Activated gamma-delta T cell treated with anti-CD3 and anti-CD28 coated beads, Interleukin-2, amount 50 U/mL, for 16 hours (primary cell): ENCODE measurements at places on chromosomes 3 and 15.
A peak's percentile ranks its signal among the peaks of the same experiment; 100 is the strongest.

DNA sequence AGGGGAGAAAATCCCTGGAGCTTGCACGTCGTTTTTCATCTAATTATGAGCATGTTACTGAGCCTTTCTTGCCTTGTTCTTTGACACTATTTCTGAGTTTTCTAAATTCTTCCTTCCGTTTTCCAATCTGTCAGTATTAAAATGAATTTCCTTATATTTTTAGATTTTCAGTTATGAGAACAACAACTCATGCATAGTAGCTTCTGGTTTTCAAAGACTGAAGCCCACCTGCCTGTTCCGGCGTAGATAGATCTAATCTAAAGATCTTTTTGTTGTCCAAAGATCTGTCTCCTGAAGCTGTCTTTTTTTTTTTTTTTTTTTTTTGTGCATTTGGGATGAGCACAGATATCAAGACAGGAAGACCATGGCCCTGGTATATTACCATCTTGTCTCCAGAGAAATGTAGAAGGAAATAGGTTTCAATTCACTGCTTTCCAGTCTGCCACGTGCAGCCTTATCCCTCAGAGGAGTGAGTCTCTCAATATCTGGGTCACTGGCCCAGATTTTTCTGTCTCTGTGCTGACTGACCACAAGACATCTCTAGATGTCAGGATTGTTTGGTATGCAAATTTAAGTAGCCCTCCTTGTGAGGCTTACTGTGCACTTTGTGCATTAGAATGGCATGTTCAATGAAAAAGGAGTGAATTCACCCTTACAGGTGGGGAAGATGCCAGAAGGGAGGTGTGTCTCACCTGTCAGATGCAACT, 222.3 kb upstream of the TMC3 start:
- no peak for DNase-seq

GRCh38 chr15:71079208-71080044, 35.8 kb upstream of the THSD4 start:
- DNase-seq = no peak

- no peak for DNase-seq
Measured at GRCh38 chr3:165751637-165752036, 85.6 kb downstream of the BCHE start.

DNA sequence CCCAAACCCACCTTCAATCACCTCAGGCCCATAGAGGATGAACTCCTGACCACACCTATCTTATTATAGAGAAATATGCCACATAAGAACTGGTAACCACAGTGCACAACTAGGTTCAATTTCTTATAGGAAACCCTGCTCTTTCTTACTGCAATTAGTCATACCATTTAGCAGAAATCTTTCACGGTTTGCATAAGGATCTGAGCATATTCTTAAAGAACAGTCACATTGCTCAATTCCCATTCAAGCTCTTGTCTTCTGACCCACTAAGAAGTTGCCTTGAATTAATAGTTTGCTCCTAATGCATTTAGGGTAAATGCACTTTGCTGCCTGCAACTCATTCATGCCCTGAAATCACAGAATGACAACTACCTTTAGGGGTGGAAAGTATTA, 9.2 kb downstream of the ERC2 start:
- DNase-seq = no peak

DNA sequence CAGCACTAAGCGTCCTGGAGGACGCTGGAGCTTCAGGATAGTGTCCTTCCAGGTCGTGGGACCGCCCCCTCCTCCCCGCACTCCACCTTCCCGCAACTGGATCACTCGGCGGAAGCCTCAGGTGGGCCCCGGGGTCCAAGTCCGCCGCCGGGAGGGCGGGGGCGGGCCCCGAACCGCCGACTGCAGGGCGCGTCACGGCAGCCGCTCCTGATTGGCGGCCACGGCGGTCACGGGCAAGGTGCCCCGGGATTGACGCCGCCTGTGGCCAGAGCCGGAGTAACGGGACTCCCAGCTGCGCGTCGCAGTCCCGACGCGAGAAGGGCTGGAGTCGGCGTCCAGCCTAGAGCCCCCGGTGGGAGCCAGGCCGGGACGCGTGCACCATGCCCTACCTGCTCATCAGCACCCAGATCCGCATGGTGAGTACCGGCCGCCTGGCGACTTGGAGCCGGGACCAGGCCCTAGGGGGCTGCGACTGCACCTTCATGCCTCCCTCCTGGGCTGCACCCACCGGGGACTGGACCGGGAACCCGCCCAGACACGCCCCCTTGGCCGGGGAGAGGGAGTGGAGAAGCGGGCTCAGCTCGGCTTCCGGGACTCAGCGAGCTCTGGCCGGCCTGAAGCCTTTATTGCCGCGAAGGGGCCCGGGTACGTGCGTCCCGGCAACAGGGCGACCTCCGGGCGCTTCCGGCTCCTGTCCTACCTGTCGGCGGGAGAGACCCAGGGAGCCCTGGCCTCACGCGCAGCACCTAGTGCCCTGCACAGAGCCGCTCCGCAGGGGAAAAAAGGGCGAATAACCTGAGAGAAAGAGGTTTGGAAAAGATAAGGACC, at the start of gene GCHFR:
Gene GCHFR, plus strand, starts transcription at position 268 of the 828 bp plus-strand sequence. Its CDS starts 113 bp downstream, at position 381.
- peak; percentile 34 for DNase-seq

DNA sequence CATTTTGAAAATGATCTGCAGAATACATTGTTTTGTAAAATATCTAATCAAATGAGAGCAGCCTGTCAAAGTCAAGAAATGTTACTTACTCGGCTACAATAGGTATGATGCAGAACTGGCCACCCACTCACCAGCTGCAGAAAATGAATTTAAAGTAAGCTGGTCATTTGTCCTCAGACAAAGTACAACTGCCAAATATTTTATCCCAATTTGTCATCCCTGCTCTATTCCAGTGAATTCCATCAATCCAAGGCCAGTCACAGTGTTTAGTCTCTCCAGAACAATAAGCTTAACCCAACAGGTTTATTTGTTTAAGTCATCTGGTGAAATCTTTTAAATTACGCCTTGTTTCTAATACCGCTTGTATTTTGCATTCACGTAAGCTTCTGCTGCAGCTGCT, 46.6 kb upstream of the TCF12 start:
- no peak for DNase-seq

GRCh38 chr3:65412588-65412987, 626.1 kb downstream of the MAGI1 start:
- DNase-seq = no peak

- no peak for DNase-seq
Measured at GRCh38 chr3:188124184-188124583, 29.8 kb upstream of the LPP start.

GRCh38 chr15:41661078-41661517, 893 bp downstream of the MGA start:
- no peak for DNase-seq

GRCh38 chr3:7874116-7874515, 627.5 kb upstream of the LMCD1 start:
- no peak for DNase-seq

DNA sequence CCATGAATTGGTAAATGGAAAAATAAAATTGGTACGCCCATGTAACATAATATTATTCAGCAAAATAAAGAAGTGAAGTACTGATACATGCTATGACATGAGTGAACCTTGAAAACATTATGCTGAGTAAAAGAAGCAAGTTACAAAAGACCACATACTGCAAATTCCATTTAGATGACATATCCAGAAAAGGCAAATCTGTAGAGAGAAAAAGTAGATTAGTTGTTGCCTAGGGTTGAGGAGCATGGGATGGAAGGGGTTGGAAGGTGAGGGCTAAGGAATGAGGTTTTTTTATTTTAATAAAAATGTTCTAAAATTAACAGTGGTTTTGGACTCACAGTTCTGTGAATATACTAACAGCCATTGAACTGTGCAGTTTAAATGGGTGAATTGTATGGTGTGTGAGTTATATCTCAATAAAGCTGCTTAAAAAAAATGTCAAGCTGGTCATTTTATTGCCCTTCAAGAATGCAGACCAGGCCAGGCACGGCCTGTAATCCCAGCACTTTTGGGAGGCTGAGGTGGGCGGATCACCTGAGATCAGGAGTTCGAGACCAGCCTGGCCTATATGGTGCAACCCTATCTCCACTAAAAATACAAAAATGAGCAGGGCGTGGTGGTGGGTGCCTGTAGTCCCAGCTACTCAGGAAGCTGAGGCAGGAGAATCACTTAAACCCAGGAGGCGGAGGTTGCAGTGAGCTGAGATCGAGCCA, 8.1 kb upstream of the DLG1 start:
- no peak for DNase-seq

GRCh38 chr3:149726716-149727407, 25.4 kb downstream of the COMMD2 start:
- no peak for DNase-seq

GRCh38 chr3:57434041-57434440, 110.1 kb downstream of the DNAH12 start:
- DNase-seq = no peak

DNA sequence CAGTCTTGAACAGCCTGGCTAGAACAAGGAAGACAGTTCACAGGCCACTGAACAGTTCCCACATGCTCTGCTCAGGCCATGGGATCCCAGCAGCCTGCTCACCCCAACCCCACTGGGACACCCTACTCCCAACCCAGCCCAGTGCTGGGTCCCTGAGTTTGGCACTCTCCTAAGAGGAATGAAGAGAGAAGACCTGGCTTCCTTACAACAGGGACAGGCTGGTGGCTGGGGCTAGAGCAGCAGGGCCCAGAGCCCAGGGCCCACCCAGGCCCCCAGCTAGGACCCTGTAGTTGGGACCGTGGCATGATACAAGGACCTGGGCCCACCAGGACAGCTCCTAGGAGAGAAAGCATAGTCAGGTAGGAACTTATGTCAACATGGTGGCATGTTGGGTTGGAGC, 43.4 kb downstream of the SEMA3G start:
- DNase-seq = no peak

DNA sequence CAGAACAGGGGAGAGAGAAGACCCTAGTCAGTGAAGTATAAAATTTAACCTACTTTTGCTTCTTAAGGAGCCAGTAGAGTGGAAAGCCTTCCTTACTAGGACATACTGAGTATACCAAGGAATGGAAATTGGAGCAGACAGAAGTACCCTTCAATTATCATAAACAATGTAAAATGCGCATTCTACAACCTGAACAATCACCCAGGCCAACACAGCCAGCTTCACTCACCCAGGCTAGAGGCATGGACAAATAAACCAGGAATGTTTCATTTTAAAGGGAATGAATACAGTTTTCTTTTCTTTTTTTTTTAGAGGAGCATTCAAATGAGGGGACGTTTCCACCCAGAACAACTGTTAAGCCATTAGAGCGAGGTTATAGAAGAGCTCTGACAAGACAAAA, 41.9 kb upstream of the PLXND1 start:
- DNase-seq = no peak

DNA sequence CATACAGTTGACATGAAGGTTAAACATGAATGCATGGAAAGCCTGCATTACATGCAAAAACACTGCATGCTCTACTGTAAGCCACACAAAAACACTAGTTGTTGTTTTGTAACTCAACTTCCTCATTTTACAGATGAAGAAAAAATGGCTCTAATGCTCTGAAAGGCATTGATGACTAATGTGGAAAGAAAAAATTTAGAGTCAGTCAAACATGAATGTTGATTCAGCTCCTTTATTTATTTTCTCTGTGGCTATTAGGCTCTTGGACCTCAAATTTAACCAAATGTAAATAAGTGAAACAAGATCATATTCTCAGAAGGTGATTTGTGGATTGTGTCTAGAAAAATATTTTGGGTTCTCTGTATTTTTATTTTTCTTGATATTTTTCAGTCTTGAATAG, 336.7 kb upstream of the ZNF717 start:
- no peak for DNase-seq

DNA sequence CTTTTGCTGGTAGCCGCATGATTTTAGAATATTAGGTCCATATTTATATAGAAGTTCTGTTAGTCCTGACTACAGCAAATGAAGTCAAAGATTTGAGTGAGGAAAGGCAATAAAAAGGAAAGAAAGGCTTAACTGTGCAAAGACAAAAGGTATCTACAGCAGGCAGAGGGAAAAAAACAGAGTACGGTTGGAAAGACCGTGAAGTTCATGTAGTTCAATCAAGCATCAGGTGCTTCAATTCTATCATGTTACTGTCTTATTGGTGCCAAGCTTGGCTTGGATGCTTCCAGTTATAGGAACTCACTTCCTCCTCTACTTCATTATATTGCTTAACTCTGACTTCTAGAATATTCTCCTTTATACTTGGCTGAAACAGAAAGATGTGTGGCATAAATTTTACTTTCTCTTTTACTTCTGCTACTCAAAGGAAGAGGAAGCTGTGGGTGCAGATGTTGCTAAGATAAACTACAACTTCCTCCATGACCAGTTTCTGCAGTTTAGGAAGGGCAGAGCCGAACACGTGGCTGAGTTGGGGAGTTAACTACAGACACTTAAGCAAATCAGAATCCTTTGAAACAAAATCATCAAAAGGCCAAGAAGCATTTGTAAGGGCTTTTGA, 72.6 kb upstream of the ZBED2 start:
- DNase-seq = peak; percentile 52

GRCh38 chr3:125213946-125214542, 1.5 kb upstream of the SLC12A8 start:
- DNase-seq = no peak

GRCh38 chr3:58064923-58065638, 56.9 kb downstream of the FLNB start:
- no peak for DNase-seq

DNA sequence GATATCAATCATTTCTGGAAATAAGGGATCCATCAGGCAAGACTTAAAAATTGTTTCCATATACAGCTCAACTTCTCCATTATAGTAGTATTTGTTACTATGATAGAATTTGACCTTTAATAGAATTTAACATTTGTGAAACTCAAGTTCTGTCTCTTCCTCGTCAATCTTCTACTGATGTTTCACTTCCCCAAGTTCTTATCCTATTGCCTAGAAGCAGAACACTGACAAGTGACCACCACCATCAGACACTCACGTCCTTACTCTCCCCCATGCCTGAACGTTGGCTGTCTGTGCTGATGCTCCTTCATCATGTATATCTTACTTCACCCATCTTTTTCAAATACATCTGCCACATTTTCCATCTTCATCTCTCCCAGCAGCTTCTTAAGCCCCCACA, 26.6 kb upstream of the TAFA4 start:
- no peak for DNase-seq

- DNase-seq = no peak
Measured at GRCh38 chr15:76065245-76065644, 5.5 kb downstream of the TMEM266 start.

GRCh38 chr15:66515901-66516322, 10.8 kb downstream of the ZWILCH start:
- no peak for DNase-seq

DNA sequence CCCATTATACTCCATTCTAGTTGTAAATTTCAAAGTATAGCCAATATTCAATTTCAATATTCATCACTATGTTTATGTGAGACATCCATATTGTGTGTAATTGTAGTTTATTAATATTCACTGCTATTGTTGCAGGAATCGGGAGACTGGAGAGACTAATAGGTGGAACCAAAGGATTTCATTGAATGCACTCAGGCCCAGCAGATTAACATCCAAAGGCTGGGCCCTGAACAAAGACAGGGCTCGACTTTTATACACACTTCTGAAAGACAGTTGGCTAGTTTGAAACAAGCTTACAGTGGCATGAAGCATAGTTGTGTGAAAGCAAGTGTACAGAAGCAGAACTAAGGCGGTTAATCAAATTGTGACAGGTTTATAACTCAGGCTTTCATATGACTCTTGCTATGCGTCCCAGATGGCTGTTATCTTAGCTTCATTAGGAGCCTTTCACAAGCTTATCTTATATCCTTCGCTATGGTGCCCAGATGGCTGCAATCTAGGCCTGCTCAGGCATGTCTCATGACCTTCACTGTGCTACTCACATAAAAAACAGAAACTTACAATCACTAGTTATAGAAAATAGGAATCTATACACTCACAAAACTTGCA, 1038.8 kb upstream of the EPHA6 start:
- DNase-seq = no peak

GRCh38 chr3:144652573-144652972, 681.0 kb downstream of the DIPK2A start:
- no peak for DNase-seq
